ENCODE measurements at places on chromosomes 2 and 18. TPM values are rescaled to one million over a fixed set of nuclear protein-coding genes. Genes with fewer than 3 reads are reported as not detected.

The ABHD1 gene
- polyA plus RNA-seq = 0.47 TPM

The CD207 gene
- 0.04 TPM for polyA plus RNA-seq

The ALPP gene
- not detected for polyA plus RNA-seq

The CLEC4F gene
- 0.46 TPM for polyA plus RNA-seq

The CROCC2 gene
- not detected for polyA plus RNA-seq

The TMEM247 gene
- not detected for polyA plus RNA-seq

The FAP gene
- 1.5 TPM for polyA plus RNA-seq

Data from heart left ventricle (tissue), 16 donors.